NCI-H446 (cell line): ENCODE measurements at places on chromosomes 3 and 15.

DNA sequence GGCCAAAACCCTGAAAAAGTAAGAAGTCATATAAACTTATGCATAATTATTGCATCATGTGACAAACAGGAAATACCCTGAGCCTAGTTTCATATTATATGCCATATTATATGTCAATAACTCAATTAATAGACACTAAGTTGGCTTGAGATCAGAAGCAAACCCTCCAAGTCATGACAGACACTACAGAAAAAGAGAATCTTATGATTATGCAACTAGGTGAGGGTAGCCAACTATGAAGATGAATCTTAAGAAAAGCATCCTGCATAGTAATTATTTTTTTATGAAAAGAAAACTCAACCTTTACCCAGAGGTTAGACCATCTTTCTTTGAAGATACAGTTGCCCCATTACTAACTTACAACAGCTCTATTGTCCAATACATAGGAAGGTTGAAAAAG, 192.4 kb upstream of the VEPH1 start:
- DNase-seq = no peak

- no peak for DNase-seq
Observed at GRCh38 chr3:16320711-16321110, 55.7 kb downstream of the OXNAD1 start.

DNA sequence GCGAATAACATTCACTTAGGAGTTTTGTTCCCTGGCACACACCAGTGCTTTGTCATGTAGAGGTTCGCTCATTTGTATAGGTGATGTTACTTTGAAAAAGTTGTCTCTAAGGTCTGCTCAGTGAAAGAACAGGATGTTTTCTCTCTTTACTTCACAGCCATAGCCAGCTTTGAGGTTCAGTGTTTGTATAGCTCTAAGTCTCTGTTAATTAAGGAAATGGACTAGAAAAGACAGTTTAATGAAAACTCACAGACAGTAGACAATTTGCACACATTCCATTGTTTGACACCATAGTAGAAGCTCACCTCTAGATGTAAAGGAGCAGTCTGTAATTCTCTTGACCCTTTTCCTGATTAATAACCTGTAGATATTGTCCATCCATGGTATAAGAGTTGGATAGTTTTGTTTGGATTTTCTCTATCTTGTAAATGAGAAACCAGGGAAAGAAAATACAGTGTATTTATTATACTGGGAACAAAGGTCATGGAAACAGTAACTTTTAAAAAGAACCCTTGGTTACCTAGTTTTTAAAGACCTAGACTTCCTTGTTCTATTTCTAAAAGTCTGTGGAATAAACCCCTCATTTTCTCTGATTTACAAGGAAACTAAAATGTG, 50.4 kb downstream of the PDE8A start:
- DNase-seq = no peak

DNA sequence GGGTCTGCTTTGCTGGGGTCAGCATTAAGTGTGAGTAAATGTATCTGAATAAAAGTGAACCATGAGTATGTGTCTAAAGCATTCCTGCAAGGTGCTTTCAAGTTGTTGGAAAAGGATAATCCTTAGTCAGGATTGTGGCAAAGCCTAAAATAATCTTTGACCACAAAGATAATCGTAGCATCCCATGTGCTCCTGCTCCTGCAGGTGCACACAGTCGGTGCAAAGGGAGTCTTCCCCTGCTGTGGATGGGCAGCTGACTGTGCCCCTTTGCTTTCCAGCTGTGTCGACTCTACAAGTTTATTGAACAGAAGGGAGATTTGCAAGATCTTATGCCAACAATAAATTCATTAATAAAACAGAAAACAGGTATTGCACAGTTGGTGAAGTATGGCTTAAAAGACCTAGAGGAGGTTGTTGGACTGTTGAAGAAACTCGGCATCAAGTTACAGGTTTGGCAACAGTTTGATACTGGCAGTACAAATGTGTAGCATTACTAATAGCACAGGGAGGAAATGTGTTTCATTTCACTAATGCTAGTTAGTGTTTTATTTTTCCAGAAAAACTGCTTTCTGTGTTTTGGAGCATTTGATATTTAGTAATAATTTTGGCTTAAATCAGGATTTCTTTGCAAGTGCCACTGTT, 22.6 kb downstream of the SRP14 start:
- no peak for DNase-seq

DNA sequence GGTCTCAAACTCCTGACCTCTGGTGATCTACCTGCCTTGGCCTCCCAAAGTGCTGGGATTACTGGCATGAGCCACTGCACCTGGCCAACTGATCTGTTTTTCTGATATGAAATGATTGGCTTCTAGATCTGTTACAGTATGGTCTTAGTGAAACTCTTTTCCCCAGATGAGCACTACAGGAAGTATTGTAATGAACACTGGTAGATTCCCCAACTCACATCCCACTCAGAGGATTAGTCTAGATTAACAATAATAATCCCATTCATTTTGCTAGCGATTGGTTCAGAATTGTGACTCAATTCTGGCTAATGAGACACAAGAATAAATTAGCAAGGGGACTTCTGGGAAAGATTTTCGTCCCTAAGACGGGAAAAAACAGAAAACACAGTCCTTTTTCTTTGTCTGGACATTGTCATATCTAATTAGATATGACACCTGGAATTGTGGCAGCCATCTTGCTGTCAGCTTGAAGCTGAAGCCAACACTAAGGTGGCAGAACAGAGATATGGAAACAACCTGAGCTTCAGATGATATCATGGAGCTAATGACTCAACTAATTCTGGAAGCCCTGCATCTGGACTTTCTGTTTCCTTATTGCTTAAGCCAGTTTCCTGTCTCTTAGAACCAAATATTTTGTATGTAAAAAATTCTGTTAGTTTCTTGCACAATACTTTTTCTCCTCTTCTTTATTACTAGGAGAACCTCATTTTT, 17.4 kb upstream of the NPTN start:
- no peak for DNase-seq
